ENCODE measurements at places on chromosomes 6 and 20.

DNA sequence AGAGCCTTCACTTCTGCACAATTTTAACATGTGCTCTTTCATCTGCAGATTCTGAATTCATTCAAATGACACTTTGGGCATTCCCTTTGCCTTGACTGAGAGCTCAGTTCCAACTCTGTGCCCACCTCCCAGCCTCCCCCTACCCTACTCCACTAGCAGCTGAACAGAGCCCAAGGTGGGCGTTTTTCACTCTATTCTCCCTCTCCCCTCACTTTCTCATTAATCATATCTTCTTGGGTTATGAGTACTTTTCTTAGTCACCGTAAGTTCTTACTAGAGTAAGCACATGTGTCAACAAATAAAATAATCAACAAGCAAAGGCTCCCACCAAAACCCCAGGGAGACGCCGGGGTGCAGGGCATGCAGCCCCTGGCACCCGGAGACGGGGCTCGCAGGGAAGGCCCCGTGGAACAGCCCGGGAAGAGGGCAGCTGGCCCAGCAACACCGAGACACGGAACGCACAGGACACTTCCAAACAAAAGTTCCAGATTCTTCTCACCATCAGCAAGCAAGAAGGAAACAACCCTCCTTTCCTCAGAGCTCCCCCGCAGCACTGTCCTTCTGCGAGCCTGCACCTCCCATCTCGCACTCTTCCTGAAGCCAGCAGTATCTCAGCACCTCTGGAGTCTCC lies 34.1 kb downstream of the TAF4 start:
- DNase-seq = no peak

DNA sequence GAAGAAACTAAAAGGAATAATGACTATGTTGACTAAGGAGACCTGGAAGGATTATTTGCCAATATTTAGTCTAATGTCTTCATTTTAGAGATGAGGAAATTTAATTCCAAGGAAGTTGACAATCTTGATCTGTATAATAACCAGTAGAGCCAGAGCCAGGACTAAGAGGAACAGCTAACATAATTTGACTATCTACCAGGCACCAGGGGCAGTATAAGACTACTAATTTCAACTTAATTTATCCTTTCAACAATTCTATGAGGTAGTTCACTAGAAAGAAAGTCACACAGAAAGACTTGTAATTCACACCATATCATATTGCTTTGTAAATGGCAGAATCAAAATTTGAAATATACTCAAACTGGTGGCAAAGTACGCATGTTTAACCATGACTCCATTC lies 273.0 kb upstream of the STXBP5 start:
- no peak for DNase-seq

DNA sequence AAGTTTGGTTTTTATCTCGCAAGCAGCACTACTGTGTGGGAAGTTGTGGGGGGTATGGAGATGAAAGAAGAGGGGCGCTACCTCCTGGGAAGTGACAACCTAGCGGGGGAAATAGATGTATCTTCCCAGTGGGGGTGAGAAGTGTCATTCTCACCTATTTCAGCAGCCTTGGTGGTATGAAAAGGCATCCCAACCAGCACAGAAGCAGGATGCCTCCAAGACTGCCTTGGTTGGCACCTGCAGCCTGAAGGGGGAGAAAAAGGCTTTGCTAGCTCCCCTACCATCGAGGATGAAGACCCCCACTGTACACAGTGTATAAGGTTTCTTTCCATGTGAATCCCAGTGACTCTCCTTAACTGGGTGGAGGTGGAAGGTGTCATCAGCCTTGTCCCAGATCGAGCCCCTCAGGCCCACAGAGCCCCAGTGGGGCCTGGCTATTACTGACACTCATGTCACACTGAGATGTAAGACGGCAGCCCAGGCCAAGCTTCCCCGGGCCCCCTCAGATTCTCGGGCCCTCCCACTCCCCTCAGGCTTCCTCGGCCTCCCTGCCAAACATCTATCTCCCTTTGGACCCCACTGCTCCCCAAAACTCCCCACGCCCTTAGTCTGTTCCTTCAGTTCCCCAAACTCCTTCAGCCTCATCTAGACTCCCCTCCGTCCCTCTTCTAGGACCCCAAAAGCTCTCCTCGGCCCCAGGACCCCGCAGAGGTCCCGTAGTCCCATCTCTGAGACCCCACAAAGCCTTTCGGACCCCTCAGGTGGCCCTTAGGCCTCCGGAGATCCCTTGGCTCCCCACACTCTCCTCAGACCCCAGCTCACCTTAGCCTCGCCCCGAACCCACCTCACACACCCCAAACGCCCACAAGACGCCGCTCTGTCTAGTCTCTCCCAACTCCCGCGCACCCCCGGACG lies 688 bp downstream of the COMMD7 start:
- peak; percentile 21 for DNase-seq

DNA sequence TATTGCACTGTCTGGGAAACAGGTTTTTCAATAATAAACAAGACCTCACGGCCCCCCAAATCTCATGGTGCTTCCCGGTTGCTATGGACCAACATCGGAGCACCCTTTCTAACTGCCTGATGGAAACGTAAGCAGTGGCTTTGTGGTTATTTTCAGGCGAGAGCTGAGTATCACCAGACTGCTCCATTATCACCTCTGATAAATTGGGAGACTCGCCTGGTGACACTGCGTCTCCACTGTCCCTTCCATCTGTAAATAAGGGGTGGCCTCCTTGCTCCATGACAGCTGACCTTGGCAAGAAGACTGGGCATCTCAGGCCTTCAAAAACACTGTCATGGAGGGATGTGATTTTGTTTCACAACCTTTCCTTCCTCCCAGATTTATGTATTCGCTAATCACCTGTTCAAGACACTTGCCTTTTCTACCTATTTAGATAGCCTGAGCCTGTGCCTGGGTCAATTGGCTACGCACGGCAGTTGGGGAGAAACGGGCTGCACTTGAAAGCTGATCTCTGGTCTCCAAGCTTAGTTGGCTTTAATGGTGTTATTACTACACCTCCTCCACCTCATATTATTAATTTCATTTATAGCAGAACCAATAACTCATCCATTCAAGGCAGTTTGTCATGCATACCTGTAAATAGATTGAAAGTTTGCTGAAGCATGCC lies 17.7 kb upstream of the CDH4 start:
- DNase-seq = no peak

DNA sequence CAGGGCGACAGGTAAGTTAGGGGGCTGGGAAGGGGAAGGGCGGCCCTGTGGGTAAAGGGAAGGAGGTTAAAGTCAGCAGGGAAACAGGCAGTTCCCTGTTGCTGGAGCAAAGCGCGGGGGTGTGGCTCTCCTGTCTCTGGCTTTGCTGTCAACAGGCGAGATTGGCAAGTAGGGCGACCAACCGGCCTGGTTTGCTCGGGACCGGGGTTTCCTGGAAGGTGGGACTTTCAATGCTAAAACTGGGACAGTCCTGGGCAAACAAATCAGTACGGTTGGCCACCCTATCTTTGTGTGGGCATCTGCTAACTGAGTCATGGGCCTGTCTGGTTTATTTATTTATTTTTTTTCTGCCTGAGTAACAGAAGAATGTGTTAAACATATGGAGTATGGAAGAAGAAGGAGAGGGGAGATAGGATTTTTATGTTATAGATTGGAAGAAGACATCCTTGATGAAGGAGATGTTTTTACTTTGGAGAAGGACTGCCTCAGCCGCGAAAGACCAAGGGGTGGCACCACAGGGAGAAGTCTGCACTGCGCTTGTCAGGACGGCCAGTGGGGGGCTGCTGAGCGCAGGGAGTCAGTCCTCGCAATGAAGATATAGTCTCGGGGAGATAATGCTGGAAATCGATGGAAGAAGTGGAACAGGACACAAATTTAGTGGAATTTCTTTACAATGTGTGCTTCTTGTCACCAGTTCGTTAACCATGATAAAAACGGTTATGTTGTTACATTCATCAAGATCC lies 43.4 kb upstream of the ESR1 start:
- no peak for DNase-seq

- DNase-seq = no peak
Observed at GRCh38 chr6:116571683-116572000, 338 bp downstream of the RWDD1 start.

DNA sequence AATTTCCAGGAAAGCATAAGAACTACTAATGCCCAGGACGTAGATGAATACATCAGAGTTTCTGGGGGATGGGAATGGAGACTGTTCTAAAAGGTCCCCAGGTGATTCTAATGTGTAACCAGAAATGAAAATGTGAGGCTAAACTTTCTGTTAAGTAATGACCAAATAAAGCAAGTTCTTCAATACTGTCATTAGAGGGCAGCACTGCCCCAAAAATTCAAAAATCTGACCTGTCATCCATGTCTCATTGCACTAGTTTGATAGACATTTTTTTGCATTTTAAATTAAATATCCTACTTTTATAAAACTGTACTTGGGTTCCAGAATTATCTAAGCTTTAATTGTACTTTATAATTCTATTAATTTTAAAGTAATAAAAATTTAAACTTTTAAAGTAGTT lies 94.9 kb downstream of the RFX6 start:
- no peak for DNase-seq

DNA sequence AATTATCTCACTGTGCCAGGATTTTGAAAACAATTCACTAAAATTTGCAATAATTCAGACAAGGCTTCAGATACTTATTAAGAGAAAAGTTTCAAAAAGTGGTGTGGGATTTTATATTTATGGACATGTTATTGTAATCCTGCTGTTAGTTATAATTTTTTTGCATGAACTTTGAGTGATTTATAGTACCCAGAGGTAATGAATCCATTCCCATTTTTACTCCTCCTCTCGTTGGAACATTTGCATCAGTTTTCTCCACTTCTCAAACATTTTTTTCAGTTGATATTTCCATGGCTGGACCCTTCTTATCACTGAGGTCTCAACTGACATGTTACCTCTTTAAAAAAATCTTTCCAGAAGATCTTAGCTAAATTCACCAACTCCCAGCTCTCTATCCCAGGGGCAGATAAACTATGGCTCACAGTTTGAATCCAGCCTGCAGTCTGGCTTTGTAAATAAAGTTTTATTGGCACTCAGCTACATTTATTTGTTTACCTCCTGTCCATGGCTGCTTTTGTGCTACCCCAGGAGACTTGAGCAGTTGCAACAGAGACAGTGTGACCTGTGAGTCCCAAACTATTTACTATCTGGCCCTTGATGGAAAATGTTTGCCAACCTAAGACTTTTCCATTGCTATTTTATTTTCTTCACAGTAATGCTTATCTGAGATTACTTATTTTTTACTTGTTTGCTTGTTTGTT lies 83.4 kb downstream of the TSHZ2 start:
- no peak for DNase-seq

GRCh38 chr6:81894788-81895271 lies 142.3 kb upstream of the TENT5A start:
- DNase-seq = no peak

DNA sequence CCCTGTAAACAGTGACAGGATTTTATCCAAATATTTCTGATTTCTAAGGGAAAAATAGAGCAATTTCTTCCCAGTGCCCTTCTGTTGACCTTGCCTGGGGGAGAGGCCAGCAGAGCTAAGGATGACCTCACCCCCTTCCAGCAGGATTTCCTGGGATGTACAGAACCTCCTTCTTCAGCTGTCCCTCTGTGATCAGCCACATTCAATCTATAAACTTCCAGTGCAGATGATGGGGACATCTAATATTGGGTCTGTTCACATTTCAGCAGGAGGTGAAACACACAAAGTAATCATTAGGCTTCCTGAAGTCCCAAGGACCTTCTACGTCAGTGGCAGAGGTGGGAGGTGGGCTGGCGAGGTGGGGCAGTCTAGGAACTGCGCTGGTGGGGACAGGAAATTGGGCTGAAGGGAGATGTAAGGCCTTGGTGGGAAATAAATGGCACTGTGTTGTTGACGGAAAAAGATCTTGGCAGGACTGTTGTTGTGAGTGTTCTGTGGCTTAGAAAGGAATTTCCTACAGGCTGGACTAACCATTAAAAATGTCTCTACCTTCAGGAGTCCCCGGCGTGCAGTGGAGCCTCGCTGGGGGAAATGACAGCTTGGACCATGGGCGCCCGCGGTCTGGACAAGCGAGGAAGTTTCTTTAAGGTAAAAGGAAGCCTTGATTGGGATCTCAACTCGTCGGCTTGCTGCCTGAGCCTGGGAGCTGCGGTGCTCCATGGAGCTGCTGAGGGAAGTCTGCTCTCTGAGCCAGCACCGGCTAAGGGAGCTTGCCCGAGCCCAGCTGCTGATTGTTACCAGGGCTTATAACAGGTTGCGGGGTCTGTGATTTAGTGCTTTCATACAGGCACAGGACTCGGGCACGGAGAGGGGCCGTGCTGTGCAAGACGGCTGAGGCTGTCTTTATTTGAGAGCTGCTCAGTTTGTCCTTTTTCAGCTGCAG lies 127.9 kb upstream of the NAA20 start:
- DNase-seq = no peak

- no peak for DNase-seq
Observed at GRCh38 chr20:58542411-58543095, 27.4 kb upstream of the APCDD1L start.

GRCh38 chr6:137208279-137208678 lies 10.9 kb downstream of the IFNGR1 start:
- no peak for DNase-seq

DNA sequence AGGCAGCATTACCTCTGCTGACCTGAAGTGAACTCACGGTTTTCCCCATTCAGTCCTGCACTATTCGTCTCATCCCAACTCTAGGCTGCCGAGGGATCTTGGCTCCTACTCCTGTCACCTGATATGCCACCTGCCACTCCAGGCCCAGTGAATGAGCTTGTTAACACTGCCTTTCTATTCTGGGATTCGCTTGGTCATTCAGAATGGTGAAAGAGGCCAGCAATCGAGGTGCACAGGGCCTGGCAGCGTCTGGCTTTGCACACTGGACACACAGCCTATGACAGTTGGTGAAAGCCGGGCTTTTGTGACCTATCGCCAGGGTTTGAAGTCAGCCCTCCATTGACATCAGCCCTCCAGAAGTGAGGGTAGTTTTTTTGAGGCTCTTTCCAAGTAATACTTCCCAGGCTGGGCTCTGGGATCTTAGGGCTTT lies 59.3 kb upstream of the MYL9 start:
- no peak for DNase-seq

DNA sequence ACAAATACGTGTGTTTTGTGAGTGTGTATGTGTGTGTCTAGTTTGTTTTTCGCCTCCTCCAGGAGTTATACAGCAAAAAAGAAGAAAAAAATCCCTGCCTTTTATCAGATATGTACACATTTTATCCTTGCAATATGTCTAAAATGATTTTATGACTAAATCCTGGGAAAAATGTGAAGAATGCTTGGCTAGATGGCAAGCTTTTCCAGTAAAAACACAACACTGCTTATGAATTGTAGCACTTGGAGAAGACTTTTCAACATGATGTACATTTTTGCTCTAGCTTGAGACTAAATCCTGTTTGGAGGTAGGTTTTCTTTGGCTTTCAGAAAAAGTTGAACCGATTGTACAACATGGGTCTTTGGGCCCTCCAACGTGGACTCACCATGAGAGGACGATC lies 160.2 kb downstream of the GMPR start:
- no peak for DNase-seq

GRCh38 chr20:53939572-53940359 lies 130.6 kb downstream of the BCAS1 start:
- DNase-seq = peak; percentile 50

All from activated B cell treated with CpG ODN at 0.5 μM for 24 hours (primary cell).